COLO829 (cell line): ENCODE measurements at places on chromosomes 5 and 9.
A peak's percentile ranks its signal among the peaks of the same experiment; 100 is the strongest.

GRCh38 chr5:167716126-167716775 is 575.2 kb upstream of the WWC1 start:
- DNase-seq = no peak

- DNase-seq = no peak
These were observed 69.5 kb downstream of the GRIA1 start for GRCh38 chr5:153559926-153560325.

GRCh38 chr9:129944506-129945116 is 98.4 kb downstream of the FNBP1 start:
- DNase-seq = no peak

GRCh38 chr5:989961-990530 is 18.6 kb upstream of the NKD2 start:
- no peak for DNase-seq

- DNase-seq = no peak
These were observed 23.6 kb upstream of the PDE4D start for GRCh38 chr5:59917121-59917520.

- no peak for DNase-seq
These were observed 38.4 kb upstream of the CLPTM1L start for GRCh38 chr5:1383344-1383743.

DNA sequence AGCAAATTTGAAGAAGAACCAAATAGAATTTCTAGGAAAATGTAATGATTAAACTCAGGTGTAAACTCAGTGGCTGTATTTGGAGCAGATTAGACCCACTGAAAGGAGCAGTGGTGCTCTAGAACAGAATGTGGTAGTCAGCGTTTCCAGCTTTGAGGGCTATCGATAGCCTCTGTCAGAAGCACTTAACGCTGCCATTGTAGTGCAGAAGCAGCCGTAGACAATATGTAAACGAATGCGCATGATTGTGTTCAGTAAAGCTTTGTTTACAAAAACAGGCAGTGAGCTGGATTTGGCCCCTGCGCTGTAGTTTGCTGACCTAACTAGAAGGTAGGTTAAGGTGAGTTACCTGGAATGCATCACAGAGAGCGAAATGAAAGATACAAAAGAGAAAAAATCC is 72.0 kb downstream of the FAM78A start:
- DNase-seq = no peak

- no peak for DNase-seq
These were observed 50.8 kb upstream of the SIMC1 start for GRCh38 chr5:176187276-176188062.

DNA sequence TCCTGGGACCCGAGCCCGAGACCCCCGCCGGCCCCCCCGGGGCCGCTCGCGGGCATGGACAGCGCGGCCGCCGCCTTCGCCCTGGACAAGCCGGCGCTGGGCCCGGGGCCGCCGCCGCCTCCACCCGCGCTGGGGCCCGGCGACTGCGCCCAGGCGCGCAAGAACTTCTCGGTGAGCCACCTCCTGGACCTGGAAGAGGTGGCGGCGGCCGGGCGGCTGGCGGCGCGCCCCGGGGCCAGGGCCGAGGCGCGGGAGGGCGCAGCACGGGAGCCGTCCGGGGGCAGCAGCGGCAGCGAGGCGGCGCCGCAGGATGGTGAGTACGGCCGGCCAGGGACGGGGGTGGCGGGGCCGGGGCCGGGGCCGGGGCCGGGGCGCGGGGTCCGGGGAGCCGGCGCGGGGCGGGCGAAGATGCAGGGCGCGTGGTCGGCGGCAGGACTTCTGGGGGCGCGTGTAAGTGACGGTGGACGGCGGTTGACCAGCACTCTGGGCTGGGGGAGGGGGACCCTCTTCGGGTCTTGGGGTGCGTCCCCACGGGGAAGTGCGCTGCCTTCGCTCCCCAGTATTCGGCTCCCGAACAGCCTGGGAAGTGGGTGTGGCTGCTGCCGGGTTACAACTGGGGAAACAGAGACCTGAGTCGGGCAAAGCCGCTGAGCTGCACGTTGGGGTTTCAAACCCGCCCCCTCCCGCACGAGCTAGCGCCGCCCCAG is 520 bp downstream of the PRRX2 start:
- no peak for DNase-seq

DNA sequence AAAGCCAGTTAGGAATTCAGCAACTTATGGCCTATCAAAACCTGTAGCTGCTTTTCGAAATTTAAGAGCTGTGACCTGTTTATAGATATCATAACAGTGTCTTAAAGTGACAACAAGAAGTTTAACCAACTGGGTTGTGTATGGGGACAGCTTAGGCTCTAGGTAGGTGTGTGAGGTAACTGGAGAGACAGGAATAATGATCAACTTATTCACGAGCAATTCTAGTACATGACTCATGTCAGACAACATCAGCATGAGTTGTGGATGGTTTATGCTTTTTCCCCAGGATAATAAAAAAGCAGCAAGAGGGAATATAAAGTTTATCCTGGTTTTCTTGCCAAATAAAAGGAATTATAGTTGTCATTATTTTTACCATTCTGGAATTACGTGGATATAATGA is 88.6 kb downstream of the GDNF start:
- no peak for DNase-seq

DNA sequence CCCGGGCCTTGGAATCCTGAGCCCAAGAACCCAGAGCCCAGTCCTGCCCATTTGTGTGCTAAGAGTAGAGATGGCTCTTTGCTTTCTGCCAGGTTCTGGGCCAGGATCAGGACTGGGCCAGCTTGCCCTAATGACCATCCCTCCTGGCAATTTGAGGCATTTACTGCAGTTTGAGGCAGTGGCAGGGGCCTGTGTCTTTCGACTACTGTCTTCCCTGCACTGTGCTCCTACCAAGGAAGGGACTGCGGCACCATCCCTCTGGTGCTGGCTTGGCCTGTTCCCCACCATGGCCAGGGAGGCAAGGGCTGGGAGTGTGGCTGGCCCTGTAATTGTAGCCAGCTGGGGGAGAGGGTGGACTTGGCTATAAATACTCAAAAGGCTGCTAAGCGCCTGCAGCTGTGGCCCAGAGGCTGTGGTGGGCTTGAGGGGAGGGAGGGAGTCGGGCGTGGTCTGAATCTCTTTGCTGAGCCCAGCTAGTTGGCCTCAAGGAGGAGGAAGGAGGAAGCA is 4.6 kb downstream of the ENHO start:
- no peak for DNase-seq

- DNase-seq = no peak
These were observed 58.3 kb downstream of the FAM81B start for GRCh38 chr5:95449460-95449859.

- peak; percentile 89 for DNase-seq
These were observed 52.4 kb downstream of the SLC44A1 start for GRCh38 chr9:105296877-105297287.

- no peak for DNase-seq
These were observed 12.4 kb downstream of the DOCK2 start for GRCh38 chr5:169649486-169649885.

GRCh38 chr5:90233476-90233875 is 176.1 kb downstream of the CETN3 start:
- DNase-seq = no peak

- no peak for DNase-seq
These were observed 2039.9 kb downstream of the EFNA5 start for GRCh38 chr5:105630803-105631202.

DNA sequence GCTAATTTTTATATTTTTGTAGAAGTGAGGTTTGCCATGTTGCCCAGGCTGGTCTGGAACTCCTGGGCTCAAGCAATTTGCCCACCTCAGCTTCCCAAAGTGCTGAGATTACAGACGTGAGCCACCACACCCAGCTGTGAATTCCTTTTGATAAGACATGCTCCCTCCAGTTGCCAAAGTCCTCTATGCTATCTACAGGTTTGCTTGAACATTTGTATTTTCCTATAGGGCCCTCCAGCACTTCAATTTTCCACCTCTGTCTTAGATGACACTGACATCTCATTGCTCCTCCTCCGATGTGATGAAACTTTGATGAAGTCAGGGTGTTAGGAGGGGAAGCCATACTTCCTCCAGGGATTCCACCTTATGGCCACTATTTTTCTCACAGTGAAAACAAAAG is 25.2 kb upstream of the CTSV start:
- no peak for DNase-seq

GRCh38 chr5:125267636-125268248 is 521.3 kb upstream of the ZNF608 start:
- no peak for DNase-seq
